Right lung (tissue), 10 donors: ENCODE measurements at places on chromosomes 3 and 15.

GRCh38 chr3:97138914-97139541, 324.6 kb downstream of the EPHA6 start:
- no peak for DNase-seq

- DNase-seq: no peak
These were observed 314.3 kb upstream of the RASGRP1 start for GRCh38 chr15:38878926-38879325.

GRCh38 chr3:99250821-99251355, 349.4 kb upstream of the DCBLD2 start:
- no peak for DNase-seq

DNA sequence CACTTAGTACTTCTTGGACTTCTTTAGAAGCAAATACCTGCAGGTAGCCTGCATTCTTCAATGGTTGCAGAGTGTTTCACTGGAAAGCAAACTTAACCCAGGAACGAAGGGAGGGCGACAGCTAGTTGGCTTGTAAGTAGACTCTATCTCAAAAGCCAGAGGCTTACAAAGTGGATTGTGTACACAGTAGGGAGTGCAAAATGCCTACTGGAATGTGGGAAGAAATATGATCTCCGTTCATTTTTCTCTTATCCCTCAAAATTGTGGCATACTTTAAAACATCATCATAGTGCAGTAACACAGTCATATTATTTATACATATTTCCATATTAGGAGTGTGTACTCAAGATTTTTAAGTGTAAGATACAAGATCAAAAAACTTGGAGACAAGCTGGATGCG, 155.7 kb downstream of the LIPC start:
- no peak for DNase-seq

DNA sequence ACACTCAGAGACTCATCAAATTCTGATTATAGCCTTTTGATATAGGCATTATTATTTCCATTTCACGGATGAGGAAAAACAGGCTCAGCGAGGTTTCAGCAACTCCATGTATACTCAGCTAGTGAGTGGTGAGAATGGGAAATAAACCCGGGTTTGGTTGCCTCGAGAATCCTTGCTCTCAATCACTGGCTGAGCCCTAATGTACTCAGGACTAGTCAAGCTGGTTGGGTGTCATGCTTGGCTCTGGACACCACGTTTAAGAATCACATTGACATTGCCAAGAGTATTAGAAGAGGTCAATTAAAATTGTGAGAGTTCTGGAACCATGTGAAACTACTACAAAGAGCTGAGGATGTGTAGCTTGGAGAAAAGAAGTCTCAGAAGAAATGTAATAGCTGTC, 444.5 kb downstream of the MFSD1 start:
- DNase-seq: no peak
